ENCODE measurements at places on chromosomes 12 and 14.

- no peak for DNase-seq
Measured at GRCh38 chr14:22531451-22532344, 57.3 kb downstream of the DAD1 start.

- DNase-seq, result no peak
Measured at GRCh38 chr12:47343684-47344567, 264.2 kb upstream of the AMIGO2 start.

- no peak for DNase-seq
Measured at GRCh38 chr12:20370014-20370386, 1.7 kb downstream of the PDE3A start.

DNA sequence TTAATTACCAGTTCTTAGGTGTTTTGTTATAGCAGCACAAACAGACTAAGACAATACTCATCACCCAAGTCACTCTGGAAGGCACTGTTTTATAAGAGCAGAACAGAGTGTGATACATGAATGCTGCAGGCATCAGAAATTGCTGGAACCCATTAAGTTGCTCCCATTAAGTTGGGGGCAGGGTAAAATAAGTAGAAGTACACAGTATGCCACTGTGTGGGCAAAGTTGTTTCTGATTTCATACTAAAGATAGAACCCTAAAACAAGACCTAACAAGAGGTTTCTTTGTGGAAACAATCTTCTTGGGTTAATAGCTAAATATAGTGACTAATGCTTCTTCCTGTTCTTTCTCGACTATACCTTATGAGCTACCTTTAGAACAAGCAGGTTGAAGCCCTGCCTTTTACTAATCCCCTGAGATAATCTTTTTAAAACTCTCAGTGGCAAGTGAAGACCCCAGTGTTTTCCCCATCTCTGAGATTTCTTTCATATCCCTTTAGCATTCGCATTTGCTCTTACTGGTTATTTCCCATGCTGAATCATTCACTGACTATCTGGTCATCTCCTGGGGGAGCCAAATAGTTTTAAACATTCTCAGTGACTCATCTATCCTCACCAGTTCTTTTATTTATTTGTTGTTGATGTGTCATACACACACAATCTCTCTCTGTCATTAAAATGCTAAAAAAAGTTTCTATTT is 52.3 kb downstream of the SOCS2 start:
- no peak for DNase-seq

GRCh38 chr12:52526511-52526951 is 6.3 kb upstream of the KRT5 start:
- peak; percentile 31 for DNase-seq

GRCh38 chr12:49293056-49293956 is 1.6 kb upstream of the PRPH start:
- DNase-seq, result no peak

DNA sequence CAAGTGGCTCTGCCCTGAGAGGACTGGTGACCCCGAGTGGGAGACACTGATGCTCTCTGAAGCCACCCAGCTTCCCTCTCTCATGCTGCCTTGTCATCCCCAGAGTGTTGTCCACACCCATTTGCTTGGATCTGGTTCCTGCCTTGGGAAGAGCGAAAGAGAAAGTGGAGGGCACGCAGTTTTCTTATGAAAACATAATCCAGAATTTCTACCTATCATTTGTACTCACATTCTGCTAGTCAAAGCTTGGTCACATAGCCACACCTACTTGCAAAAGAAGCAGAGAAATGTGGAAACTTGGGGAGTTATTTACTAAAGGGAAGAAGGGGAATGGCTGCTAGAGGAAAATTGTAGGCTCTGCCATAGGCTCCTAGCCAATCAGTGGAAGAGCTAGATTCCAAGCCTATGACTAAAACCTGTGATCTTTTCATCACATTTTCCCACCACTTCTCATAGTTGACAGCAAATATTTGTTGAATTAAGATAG is 326.3 kb downstream of the ZFP36L1 start:
- no peak for DNase-seq

DNA sequence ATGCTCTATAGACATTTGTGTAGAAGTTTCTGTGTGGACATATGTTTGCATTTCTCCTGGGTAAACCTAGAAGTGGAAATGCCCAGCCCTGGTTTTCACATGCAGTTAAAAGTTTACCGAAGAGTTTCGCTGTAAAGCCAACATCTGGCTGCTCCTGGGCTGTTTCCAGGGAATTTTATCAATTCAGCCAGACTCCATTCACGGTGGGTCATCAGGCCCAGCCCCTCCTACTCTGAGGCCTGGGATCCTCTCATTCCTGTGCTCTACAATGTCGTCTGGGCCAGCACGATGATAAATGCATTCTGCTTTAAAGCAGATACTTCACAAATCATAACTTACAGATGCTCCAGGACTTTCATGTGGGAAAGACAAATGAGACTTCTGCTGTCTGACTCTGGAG is 7.1 kb downstream of the NUAK1 start:
- no peak for DNase-seq

DNA sequence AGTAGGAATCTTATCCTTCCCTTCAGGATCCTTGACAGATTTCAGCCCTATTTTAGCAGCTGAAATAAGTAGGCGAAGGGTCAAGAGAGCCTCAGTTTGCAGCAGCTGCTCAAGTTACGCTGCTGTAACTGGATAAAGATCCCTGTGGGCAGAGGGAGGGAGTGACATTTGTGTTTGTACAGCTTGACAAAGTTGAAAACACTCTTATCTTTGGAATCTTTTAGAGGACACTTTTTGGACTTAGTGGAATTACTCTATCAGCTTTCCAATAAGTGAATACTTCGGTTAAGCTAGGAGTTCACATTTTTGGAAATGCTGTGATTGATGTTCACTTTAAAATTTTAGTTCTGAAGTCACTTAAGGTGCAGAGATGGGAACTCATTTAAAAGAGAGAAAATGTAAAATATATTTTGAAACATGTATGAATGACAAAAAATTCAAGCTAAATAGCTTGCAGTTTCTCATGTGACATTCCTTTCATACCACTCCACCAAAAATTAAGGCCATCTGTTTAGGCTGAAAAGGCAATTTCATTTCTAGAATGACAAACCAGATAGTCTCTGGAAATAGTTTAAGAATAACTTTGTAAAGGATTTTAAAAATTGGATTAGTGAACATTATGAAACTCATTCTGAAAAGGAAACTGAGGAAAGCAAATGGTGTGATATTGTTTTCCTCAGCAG is 55.2 kb downstream of the SLC38A4 start:
- DNase-seq, result no peak

DNA sequence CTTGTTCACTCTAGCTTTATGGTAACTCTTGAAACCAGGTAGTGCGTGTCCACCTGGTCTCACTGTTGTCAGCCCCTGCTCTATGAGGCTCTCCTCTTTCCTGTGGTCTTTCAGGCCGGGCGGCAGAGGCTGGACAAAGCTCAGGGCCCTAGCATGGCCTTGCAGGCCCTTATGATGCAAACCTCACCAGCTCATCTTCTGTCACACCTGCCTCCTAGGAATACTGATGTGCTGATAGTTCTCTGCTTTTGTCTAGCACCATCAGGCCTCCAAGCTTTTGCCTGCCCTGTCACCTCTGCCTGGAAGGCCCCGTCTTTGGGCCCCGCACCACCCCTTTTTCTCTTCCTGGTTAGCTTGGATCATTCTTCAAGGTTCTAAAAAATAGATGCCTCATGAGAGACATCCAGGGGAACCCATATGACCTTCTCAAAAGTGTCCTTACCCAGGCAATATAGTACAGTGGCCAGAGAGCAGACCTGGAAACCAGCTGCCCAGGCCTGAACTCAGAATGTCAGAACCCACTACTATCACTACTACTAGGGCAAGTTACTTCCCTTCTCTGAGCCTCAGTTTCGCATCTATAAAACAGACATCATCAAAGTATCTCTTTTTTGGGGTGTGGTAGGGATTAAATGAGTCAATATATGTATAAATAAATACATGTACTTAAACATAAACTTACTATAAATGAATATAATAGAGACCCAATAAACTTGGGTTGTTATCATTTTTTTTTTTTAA is 91.7 kb downstream of the ZFP36L1 start:
- DNase-seq, result no peak

DNA sequence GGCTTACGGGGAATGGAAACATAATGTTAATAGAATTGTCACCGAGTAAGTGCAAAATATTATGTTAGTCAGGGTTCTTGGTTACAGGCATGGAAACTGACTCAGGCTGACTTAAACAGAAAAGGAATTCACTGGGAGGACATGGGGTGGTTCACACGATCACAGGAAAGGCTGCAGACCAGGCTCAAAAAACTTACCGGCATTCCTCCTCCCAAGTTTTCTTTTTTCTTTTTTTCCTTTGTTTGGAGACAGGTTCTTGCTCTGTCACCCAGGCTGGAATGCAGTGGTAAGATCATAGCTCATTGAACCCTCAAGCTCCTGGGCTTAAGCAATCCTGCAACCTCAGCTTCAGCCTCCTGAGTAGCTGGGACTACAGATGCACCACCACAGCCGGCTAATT is 11.9 kb upstream of the UBE2N start:
- DNase-seq, result no peak

GRCh38 chr14:103109535-103110441 is 13.5 kb upstream of the TNFAIP2 start:
- DNase-seq, result peak; percentile 53

DNA sequence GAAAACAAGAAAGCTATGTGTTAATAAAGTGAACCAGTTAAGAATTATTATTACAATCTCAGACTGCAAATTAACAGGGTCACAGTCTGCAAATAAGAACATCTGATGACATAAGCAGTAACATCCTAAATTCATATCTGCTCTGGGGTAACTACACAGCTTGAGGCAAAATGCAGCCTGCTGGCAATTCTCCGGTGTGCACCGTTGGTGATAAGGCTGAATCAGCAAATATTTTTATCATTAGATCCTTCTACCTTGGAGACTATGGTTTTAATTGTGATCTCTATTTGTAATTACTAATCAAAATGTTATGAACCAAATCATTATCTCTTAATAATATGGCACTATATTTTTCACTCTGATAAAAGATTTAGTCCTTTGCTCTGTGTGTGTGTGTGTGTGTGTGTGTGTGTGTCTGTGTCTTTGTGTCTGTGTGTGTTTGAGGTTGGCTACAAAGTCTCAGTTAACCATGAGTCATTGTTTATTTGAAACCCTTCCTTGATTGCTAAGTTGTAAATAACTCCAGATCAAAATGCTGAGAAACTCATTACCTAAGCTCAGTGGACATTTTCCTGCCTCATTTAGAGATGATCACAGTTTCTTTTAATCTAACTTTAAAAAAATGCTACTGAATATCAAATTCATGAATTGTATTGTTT is 442.6 kb downstream of the GXYLT1 start:
- DNase-seq, result no peak

DNA sequence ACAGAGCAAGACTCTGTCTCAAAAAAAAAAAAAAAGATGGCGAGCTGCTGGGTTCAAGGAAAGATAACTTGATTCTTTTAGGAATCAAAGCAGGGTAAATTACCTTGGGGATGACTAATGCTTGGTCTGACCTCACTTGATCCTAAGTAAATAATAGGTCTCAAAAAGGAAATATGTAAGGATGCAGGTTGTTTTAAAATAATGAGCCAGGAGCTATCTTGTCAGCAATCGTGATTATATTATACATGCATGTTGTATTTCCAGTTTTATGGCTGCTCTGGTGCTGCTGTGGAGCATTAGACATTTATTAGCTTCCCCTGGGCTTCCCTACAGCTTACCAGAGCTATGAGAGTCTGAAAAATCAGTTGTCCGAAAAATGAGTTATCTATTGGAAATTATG is 2.6 kb downstream of the EIF2B2 start:
- DNase-seq, result no peak

DNA sequence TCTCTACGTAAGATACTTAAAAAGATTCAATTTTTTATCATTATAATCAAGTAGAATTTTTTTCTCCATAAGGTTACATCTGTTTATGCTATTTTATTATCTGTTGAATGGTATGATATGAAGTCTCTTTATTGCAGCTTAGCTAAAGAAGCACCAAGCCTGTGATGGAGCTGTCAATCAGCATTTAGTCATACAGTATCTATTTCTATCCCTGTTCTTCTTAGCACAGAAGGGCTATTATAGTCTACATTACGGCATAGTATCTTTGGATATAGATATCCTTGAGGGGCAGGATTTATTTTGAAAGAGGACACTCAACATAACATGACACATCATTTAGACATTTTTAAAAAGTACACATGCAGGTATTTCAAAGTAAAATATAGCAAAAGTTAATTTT is 277.1 kb downstream of the FOXG1 start:
- DNase-seq, result no peak

GRCh38 chr12:122902854-122903692 is 7.1 kb upstream of the VPS37B start:
- no peak for DNase-seq

DNA sequence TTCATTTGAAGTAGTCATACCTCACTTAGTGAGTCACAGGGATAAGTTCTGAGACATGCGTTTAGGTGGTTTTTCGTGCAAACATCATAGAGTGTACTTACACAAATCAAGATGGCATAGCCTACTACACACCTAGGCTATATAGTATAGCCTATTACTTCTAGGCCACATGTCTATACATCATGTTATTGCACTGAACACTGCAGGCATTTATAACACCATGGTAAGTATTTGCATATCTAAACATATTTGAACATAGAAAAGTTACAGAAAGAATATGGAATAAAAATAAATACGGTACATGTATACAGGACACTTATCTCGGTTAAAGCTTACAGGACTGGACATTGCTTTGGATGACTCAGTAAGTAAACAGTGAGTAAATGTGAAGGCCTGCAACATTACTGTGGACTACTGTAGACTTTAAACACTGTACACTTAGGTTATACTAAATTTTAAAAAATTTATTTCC is 670.6 kb downstream of the SLC16A7 start:
- DNase-seq, result no peak

GRCh38 chr12:6104027-6104426 is 20.4 kb downstream of the VWF start:
- DNase-seq, result no peak

GRCh38 chr12:42908712-42909111 is 319.2 kb upstream of the PRICKLE1 start:
- no peak for DNase-seq

- DNase-seq, result no peak
Measured at GRCh38 chr14:97366400-97366799, 569.2 kb downstream of the VRK1 start.

GRCh38 chr12:21818627-21819026 is 44.1 kb upstream of the KCNJ8 start:
- no peak for DNase-seq

- no peak for DNase-seq
Measured at GRCh38 chr12:113678223-113679119, 206.8 kb upstream of the LHX5 start.

GRCh38 chr12:26557326-26557725 is 275.7 kb downstream of the ITPR2 start:
- DNase-seq, result no peak

- DNase-seq, result no peak
Measured at GRCh38 chr14:76768671-76769500, 7.6 kb downstream of the VASH1 start.

- DNase-seq, result no peak
Measured at GRCh38 chr14:36905272-36905888, 243.7 kb downstream of the PAX9 start.

Measured in right lobe of liver (tissue), 6 donors.